Dermis blood vessel endothelial cell (primary cell): ENCODE measurements at places on chromosomes 7 and 10. TPM values are rescaled to one million over a fixed set of nuclear protein-coding genes. Genes with fewer than 3 reads are reported as not detected.

- no peak for DNase-seq
Measured at GRCh38 chr10:11682267-11682683, 59.9 kb upstream of the ECHDC3 start.

Gene HOXA1
- 0.68 and 0.84 TPM in 2 replicates for total RNA-seq

Gene ITPRID1
- total RNA-seq: not detected in 2 replicates

Gene DCLRE1A
- 8.0 and 12.3 TPM in 2 replicates for total RNA-seq

DNA sequence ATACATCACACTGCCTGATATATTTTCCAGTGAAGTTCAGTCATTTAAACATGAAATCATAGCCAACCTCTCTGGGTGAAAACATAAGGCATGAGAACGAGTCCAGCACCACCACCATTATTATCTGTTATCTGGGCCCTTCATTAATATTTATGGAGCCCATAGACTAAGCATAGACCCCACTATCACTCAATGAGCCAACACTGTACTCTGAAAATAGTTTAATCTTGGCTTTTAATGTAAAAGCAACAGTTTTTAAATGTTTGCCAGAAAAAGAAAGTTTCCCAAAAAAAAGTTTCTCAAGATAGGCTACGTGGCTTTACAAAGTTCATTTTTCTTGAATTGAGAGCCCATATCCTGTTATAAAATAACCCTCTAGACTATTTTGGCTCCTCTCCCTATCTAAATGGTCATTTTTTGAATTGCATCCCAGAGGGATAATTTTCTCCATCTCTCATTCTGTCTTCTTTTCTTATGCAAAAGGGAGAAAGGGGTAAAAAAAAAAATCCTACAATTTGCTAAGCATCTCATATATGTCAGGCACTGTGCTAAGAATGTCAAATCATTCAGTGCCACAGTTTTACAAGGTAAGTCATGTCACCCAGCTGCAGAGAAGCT is 66.1 kb downstream of the FZD1 start:
- DNase-seq: no peak

- DNase-seq: no peak
Measured at GRCh38 chr10:50501924-50502452, 121.8 kb downstream of the SGMS1 start.

Gene LRIT2
- not detected in 2 replicates for total RNA-seq

Gene MEIG1
- total RNA-seq: not detected in 2 replicates
